ENCODE measurements at places on chromosomes 4 and X.
A peak's percentile ranks its signal among the peaks of the same experiment; 100 is the strongest.

GRCh38 chr4:106329041-106329618, 12.8 kb downstream of the AIMP1 start:
- peak; percentile 16 for DNase-seq

- no peak for DNase-seq
Measured at GRCh38 chr4:1090036-1090435, 23.3 kb downstream of the RNF212 start.

DNA sequence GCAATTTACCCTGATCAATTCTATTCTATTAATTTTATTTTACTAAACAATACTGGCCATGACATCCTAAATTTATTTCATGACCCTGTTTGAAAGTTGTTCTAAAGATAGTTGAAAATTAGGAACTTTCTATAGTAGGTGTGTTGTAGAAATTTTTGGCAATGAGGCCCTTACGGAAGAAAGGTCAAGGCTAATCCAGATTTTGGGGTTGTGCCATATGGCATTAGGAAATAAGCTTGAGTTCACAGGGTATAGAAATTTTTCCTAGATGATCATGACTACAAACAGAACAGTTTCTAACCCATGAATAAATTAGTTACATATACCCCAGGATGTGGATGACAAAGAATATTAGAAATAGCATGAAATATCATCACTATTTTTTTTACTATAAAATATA, 7.8 kb upstream of the ALB start:
- DNase-seq = no peak

GRCh38 chr4:66465111-66465510, 794.8 kb upstream of the EPHA5 start:
- DNase-seq = no peak

GRCh38 chr4:178941975-178942374, 1499.7 kb upstream of the AGA start:
- DNase-seq = no peak

- no peak for DNase-seq
Measured at GRCh38 chr4:168045354-168045753, 47.0 kb upstream of the ANXA10 start.

- no peak for DNase-seq
Measured at GRCh38 chr4:23768541-23768940, 121.3 kb downstream of the PPARGC1A start.

- peak; percentile 79 for DNase-seq
Measured at GRCh38 chrX:123833387-123833786, 26.5 kb upstream of the XIAP start.

DNA sequence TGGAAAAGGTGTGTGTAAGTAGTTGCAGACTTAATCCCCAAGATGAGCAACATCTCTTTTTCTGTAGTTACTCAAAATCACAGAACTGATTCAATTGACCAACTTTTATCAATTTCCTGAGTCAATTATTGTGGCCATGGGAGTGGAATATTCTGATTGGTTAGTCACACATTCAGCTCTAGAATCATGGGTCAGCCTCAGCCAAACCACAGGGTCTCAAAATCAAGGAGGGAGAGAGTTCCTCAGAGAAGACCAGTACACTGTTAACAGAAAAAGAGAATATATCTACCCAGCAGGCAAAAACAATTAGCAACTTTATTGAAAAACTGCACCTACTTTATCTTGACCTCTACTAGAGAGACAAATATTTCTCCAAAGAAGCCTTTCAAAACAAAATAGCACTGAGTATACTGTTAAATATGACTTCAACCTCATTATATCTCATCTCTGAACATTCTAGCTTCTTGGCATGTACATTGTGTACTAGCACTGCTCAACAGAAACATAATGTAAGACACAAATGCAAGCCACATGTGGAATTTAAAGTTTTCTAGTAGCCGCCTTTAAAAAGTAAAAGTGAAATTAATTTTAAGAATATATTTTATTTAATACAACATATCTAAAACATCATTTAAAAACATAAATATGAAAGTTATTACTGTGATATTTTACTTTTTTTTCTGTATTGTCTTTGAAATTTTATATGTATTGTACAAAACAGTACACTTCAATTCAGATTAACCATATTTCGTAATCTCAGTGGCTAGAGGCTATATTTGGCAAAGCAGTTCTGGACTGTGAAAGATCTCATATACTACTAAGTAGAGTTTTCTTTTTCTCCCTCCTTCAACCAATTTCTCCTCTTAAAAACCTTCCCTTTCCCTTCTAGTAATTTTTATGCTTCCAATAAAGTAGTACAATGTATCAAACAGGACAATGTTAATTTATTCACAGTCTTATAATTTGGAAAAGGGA, 11.8 kb upstream of the LCORL start:
- no peak for DNase-seq

DNA sequence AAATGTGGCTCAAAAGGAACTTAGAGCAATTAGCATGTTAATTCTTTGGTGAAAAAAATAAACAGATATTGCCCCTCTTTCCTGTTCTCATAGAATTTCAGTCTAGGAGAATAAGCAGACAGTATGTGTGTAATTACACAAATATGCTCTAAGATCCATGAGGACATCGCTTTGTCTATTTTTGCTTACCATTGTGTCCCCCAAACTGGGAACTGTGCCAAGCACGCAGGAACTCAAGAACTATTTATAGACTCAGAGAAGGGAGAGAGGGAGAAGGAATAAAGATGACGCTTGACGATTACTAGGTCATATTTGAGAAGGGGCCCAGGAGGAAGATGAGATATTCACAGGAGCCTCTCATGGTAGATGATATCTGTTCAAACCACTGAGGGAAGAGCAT, 692.6 kb downstream of the RAB28 start:
- no peak for DNase-seq

DNA sequence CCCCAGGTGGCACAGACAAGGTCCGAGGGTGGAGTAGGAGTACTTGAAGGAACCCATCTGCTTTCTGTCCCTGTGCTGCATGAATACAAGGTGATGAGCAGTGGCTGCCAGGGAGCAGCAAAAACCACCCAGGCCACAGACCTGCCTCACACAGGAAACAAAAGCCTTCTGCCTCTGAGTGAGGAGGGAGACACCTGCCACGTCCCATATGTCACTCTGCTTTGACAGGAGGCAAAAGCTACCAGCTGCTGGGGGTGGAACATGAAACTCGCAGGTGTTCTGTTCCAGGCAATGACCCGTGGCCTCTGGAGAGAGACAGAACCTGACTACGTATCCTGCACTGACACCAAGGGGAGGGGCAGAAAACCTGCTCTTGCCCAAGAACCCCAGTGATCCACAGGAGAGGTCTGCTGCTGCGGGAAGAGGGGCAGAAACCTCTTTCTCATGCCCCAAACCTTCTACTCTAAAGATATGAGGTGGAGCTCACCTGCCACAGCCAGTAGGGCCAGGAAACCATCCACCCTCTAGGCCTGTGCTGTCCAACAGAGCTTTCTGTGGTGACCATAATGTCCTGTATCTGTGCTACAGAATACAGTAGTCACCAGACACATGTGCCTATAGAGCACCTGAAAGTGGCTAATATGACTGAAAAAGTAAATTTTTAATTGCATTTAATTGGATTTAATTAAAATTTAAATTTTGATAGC, 172.9 kb downstream of the PRDM5 start:
- DNase-seq = no peak

DNA sequence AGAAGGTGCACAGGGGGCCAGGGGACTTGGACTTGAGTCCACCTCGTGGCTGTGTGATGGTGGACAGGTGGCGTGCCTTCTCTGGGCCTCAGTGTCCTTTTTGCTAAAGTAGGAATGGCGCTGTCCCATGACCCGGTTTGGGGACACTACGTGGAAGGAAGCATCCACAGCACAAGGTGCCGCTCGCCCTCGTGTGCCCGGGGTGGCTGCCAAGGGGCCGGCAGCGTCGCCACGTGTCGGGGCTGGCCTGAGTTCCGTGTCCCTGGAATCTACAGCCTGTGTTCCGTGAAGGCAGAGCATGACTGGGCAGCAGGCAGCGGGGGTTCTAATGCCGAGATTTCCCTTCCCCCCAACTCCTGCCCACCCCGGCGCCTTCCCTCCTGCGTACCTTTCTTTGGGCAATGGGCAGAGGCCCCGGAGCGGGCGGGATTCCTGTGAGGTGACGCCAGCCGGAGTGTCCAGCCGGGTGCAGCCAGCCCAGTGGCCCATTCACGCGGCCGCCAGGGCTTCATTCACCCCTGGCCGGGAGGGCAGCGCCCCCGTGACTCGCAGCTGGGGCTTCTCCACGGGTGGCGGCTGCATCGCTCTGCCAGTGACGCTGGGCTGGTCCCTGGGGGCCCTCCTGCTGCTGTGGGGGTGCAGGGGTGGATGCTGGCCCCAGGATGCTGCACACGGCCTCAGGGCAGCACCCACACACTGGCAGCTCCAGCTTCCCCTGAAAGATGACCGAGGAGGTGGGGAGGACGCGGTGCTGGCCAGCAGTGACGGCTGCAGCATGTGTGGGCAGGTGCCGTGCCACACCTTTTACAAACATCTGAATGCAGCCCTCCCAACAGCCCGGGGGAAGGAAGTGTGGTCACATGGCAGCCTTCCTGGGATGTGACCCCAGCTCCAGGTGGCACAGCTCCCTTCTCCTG, 21.2 kb downstream of the DOK7 start:
- no peak for DNase-seq

- no peak for DNase-seq
Measured at GRCh38 chr4:16691450-16691849, 207.0 kb downstream of the LDB2 start.

GRCh38 chr4:146368209-146368608, 153.5 kb downstream of the SLC10A7 start:
- DNase-seq = no peak

- DNase-seq = no peak
Measured at GRCh38 chrX:105331244-105331643, 110.8 kb upstream of the TEX13A start.
